ENCODE measurements at places on chromosomes 5 and 9.

DNA sequence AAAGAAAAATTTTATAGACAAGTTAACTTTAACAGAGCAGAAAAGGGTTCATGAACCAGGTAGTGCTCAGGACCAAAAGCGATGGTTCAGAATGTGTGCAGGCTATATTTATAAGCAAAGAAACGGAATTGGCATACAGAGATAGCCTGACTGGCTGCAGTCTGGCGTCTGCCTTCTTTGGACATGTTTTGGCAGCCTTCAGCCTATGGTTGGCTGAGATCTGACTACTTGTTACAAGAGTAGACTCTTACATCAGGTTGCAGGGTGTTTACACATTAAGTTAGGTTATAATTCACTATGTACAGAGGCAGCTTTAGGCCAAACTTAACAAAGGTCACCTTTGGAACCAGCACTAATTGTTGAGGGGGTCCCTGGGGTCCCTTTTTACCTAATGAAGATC is 7.0 kb downstream of the NOP16 start:
- DNase-seq: no peak

GRCh38 chr9:81474792-81475191 is 214.6 kb downstream of the TLE1 start:
- DNase-seq: no peak

DNA sequence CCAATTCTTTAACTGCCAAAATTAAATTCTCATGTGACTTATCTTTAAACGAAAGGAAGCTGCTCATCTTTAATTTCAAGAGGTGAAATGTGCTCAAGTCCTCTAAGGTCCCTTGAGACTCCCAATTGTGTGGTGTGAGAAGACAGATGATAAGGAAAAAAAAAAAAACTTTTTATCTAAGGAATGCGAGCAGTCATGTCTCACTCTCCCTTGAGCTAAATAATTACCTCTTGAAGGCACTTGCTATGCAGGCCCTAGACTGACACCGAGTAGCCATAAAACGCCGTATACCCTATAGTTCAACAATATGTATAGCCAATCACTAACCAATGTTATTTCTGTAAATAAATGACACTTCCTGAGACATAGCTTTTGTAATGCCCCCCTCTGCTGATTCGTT is 1.5 kb upstream of the DTWD2 start:
- DNase-seq: no peak

GRCh38 chr5:33769196-33769595 is 122.6 kb downstream of the ADAMTS12 start:
- DNase-seq: no peak

DNA sequence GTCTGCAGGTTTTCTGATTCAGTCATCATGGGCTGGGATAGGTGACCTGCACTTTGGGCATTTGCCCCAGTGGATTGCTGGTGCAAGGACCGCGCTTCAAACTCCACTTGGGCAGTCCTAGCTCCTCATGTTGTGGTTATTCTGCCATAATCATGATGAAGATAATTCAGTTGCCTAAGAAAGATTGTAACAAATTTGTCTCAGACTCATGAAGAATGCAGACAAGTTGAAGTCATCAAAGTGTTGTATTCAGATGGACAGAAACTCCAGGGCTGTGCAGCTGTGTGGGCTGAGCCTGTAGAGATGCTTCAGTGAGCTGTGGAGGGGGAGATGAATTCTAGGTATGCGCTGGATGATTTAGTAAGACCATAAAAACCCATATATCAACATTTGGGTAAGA is 38.5 kb downstream of the TARS1 start:
- DNase-seq: no peak

DNA sequence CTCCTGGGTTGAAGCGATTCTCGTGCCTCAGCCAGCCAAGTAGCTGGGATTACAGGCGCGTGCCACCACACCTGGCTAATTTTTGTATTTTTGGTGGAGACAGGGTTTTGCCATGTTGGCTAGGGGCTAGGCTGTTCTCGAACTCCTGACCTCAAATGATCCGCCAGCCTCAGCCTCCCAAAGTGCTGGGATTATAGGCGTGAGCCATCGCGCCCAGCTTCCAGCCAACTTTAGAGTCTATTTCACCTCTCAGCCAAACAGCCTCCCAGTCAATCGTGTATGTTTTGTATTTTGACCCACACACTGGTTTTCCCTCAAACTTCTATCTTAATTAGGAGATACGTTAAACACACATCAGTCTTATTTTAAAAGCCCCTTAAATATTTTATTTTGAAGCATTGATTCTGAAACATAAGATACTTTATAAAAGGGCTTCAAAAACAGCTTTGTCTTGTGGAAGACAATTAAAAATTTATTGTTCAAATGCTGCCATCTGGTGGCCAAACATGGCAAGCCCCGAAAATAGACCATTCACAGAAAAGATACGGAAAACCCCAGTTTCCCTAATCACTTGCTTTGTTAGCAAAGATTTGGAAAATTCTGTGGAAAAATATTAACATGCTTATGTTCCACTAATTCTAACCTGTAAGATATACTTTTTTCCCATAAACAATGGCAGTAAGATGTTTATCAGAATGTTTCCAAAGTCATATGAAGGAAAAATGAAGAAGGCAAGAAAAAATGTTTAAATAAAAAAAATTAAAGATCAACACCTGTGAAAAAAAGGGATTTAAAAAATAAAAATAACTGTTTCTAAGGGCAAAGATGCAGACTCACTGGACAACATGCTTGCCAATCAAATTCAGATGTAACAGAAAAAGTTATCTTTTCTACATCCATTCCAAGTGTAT is 33.1 kb downstream of the APTX start:
- peak; percentile 53 for DNase-seq

DNA sequence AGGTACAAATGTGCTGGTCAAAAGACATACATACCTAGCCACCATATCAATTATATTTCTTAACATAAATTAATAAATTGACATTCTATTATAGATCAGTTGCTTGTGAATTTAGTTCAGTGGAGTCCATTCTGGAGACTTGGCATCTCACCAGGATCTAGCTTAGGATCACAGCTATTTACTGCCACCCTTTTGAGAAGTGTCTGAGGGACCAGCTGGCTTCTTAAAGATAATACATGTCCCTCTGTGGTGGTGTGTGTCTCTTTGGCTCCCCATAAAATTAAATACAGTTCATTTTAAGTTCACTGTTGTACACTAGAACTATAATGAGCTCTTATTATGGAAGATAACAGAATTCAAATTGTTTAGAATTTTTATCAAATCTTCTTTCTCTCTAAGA is 290.7 kb downstream of the PRELID2 start:
- DNase-seq: no peak

All from dorsolateral prefrontal cortex (tissue), 122 donors.